ENCODE measurements at places on chromosomes 7 and 10.

DNA sequence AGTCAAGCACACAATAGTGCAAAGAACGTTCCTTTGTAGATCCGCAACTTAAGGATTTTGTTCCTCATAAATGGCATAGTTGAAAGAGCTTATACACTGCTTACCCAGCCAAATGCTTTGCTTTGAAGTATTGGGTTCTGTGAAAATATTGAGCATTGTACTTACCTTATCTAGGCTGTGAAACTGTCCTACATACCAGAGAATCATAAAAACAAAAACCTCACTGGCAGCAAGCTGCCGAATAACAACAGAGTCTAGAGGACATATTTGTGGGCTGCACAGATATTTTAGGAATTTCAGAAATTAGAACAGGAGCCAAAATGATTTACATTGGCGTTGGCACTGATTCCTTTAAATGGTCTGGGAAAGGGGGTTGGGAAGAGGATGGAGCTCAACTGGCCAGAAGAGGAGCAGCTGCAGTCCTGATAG is 174.8 kb downstream of the RTKN2 start:
- peak; percentile 90 for DNase-seq

GRCh38 chr10:92502296-92502808 is 71.5 kb downstream of the IDE start:
- no peak for DNase-seq

GRCh38 chr7:132226046-132226956 is 350.0 kb downstream of the PLXNA4 start:
- no peak for DNase-seq

DNA sequence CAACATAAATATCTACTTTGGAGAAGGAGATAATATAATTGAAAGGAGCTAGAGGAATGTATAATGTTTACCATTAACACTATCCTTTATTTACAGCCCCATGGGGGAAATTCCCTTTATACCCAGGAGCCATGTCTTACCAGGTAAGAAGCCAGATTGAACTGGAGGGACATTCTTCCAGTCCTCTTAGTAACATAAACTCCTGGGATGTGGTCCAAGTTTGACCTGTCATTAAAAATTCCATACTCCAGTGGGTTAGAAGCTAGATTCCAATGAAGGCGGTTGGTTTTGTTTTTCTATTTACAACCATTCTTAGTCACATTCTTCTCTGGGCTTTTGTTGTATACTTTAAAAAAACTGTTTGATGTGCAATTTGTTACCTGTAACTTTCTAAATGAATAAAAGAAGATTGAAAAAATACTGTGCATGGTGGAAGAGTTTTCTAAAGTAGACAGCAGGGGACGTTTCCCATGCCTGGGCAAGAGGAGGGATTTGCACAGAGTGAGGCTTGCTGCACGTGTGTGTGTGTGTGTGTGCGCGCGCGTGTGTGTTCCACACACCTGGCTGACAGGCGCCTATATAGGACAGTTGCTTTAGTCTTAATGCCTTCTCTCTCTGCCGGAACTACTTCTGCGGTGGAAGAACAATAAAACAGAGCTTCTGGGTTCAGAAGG is 2.0 kb downstream of the PLCE1 start:
- DNase-seq = peak; percentile 81

GRCh38 chr7:27491534-27491933 is 171.1 kb downstream of the HIBADH start:
- no peak for DNase-seq

GRCh38 chr10:100551738-100552137 is 16.0 kb downstream of the HIF1AN start:
- DNase-seq = no peak

DNA sequence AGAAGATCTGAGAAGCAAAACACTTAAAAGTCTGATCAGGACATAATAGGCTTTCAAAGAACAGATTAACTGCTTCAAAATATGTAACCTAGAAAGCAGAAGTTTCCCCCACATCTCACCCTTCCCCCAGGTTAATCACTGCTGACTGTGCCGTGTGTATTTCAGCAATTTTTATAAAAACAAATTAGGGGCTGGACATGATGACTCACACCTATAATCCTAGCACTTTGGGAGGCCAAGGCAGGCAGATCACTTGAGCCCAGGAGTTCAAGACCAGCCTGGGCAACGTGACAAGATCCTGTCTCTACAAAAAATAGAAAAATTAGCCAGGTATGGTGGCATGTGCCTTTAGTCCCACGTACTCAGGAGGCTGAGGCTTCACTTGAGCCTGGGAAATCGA is 67.6 kb upstream of the GATA3 start:
- DNase-seq = peak; percentile 18

DNA sequence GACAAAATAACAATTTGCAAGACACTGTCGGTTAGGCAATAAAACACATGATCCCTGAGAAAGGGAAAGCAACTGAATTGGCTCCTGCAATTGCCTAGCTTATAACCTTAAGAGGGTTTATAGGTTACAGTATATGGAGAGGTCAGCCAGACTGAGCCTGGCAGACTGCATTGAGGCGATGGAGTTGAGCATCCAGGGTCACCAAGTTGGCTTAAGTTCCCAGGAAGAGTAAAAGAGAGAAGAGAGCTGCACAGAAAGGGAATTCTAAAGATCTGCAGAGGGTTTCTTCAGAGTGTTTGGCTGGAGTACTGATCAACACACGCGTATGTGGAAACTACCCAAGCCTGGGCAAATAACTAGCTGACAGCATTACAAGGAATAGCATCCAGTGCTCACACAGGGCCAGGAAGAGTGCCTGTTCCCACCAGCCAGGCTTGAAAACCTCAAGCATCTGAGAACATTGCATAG is 11.2 kb downstream of the ANKMY2 start:
- no peak for DNase-seq

DNA sequence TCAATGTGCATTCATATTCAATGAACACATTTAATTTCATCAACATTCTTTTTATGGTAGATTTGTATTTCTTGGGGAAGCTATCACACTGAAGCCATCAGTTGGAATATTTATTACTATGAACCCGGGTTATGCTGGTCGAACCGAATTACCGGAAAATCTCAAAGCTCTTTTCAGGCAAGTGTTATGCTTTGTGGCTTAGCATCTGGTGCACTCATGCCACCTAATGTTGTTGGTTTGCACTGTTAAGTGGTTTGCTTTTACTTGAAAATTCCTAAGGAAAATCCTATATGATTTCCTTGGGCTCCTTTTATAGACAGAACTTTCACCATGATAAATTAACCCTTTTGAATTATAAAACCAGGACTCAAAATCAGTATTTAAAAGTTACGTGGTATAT is 147.9 kb downstream of the DNAH11 start:
- DNase-seq = no peak

GRCh38 chr10:14652067-14652466 is 122.6 kb downstream of the FAM107B start:
- no peak for DNase-seq

GRCh38 chr7:768881-769504 is 41.9 kb upstream of the PRKAR1B start:
- no peak for DNase-seq

DNA sequence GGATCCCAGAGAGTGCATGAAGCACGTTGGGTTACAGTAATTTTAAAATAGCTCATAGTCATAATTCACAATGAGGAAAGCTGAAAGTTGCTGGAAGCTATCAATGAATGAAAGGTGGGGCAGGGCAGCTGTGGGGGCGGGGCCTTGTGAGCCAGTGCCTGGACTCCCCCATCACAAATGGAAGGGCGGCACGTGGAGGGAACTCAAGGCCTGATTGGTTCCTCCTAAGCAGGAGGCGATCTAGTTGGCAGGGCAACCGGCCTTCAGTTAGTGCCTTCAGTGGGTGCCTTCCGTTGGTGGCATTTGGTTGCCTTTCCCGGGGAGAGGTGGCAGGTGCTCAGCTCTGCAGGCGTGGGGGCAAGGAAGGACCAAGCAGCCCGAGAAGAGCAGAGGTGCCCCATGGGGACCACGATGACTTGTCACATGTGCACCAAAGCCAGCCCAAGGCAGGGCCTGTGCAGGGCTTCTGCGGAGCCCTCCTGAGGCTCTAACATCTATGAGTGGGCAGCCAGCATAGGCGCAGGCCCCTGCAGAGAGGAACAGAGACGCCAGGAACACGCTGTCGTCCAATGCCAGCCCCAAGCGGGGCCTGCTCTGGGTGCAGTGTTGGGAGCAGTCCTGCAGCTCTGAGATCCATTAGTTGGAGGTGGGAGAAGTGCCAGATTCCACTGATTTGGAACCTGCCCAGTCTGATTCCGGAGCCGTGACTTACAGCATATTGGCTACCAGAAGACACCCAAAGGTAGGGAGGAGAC is 59.8 kb upstream of the PDSS1 start:
- no peak for DNase-seq

DNA sequence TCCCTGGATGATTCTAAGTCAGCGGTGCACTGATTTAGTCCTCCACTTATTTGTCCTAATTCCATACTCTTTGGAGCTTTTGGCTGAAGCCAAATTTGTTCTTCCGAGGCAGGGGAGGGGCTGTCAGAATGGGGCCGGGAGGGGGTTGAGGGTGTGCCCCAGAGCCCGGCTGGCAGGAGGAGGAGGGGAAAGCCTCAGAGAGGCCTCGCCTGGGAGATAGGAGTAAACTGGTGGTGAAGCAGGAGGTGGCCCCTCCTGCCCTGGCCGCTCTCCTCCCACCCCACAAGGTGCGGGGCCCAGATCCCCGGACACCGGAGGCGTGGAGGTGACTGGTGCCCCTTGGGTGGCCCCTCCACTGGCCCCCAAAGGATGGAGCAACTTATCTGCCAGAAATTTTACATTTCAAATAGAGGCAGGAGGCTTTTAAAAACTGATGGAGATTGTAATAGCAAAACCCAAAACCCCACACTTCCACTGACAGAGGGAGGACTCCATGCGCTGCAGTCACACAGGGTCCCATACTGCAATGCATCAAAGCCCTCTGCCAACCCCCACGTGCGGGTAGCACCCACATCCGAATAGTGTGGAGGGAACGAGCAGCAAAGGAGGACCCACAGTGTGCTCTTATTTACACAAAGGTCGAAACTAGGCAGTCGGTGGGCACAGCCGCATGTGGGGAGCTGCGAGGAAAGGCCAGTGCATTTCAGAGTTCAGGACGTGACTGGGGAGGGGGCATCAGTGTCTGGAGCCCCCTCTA is 61.9 kb downstream of the CAMK2B start:
- DNase-seq = no peak

DNA sequence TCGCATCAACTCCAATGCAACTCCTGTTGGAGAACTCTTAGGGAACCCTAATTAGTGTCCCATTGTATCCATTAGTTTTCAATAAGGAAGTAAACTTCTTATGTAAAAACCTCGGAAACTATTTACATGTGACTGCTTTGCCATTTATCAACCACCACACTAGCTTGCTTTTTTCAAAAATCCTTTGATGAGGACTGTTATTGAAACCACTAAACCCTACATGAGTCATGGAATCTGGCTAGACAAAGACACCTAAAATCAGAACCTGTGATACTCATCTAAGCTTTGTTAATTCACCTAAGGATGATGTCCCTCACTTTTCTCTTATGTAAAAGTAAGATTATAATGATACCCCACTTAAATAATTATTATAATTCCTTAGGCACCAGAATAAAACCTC is 414.1 kb upstream of the ETV1 start:
- DNase-seq = peak; percentile 73

DNA sequence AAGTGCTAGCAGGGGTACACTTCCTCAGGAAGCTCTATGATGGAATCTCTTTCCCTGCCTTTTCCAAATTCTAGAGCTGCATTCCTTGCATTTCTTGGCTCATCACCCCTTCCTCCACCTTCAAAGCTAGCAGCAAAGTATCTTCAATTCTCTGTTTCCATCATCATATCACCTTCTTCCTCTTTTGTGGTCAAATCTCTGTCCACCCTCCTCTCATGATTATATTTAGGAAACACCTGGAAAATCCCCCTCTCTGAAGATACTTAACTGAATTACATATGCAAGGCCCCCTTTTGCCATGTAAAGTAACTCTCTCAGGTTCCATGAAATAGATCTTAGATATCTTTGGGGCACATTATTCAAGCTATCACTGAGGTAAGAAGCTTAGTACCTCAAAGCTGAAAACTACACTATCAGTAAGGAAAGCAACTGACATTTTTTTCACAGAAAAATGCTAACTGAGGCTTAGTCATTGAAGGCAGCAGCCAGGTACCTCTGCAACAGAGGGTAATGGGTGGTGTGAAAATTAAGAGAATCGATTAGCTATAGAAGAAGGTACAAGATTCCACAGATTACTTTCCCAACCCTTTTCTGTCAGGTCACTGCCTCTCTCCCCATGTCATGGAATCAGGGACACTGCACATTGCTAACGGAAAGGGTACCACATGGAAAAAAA is 197.3 kb downstream of the MACC1 start:
- DNase-seq = no peak

DNA sequence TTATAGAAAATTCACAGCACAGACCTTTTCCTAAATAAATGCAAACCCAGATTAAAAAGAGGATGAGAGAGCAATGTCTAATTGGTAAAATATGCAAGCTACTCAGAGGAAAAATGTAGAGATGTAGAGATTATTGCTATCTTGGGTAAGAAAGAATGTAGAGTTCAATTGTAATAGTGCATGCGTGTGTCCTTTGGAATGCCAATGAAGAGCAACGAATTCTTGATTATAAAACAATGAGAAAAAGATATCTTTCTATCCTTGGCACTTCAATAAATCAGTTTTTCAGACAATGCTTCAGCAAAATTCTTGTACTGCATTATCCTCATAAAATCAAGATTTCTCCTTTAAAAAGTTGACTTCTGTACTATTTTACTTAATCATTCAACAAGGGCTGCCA is 50.9 kb downstream of the SEMA3D start:
- DNase-seq = peak; percentile 90

DNA sequence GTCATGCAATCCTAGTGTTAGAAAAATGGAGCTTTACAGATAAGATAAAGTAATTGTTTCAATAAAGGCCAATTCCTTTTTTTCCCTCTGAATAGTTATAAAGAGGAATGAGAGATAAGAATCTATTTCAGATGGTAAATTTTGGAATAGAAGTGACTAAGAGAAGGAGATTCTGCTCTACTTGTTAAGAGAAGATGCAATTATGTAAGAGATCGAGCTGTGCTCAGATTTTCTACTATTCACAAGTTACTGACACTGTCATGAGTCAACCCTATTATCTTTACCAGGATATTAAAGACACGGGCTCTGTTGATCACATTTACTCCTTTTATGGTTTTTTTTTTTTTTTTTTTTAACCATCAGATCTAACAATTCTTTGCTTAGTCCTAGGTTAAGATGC is 511.3 kb downstream of the ARL4A start:
- DNase-seq = peak; percentile 61
